ENCODE measurements at places on chromosomes 4 and X.
A peak's percentile ranks its signal among the peaks of the same experiment; 100 is the strongest.

GRCh38 chr4:126182786-126183185 is 868.0 kb downstream of the FAT4 start:
- ATAC-seq = no peak

DNA sequence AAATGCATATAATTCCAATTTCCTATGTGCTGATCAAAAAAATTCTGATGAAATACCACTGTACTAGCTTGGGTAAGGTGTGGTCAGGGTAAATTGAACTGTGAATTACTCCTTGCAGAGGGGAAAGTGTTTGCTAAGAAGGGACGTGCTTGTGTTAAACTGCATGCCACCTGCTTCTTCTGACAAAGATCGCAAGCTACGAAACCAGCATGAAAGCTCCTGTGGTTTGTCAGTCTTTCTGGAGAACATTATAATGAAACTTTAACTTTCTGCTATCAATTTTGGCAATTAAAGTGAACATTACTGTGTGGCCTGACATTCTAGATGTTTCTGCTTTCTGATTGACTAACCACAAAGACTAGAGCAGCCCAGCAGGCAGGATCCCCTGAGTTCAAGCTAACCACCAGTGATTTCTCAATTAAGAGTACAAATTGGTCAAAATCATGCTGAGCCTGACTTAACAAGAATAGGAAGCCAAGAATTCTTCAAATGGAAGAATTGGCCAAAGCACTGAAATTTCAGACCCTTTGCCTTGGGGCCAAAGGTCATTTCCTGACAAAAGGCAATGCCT is 239.0 kb downstream of the SLITRK2 start:
- ATAC-seq = no peak

GRCh38 chr4:7522452-7523220 is 87.9 kb upstream of the PSAPL1 start:
- ATAC-seq = no peak

DNA sequence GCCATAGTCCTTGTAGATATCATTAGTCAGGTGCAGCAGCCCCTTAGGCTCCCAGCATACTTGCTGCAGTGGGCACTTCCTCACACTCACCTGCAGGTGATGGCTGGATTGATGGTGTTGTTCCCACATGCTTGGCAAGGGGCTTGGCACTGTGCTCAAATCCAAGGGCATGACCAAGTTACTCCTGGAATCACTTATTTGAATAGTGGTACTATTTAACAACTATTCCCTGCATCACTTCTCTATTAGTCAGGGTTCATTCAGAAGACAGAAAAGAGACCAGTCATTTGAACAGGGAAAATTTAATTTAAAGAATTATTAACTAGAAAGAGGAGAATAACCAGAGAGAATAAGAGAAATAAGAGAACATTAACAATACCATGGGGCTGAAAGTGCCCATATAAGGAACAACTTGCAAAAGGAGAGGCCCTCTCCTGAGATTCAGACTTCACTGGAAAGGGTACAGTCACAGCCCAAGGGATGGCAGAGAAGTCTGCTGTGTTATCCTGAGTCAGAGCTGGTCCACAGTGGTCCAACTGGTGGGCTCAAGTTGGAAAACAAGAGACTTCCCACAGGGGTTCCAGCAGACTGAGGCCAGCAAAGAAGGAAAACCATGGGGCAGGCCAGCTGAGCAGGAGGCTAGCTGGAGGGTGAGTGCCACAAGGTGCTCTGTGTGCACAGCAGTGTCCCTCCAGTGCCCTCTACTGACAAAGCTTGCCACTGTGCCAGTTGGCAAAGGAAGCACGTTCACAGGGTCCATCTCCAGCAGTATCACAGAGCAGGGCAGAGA is 9.8 kb downstream of the SPP1 start:
- ATAC-seq = peak; percentile 60

- ATAC-seq = no peak
Measured at GRCh38 chr4:113763029-113763285, 1.4 kb upstream of the CAMK2D start.

- no peak for ATAC-seq
Measured at GRCh38 chr4:150363721-150364688, 217.9 kb upstream of the MAB21L2 start.

- no peak for ATAC-seq
Measured at GRCh38 chrX:129779086-129779672, 570 bp upstream of the SASH3 start.

DNA sequence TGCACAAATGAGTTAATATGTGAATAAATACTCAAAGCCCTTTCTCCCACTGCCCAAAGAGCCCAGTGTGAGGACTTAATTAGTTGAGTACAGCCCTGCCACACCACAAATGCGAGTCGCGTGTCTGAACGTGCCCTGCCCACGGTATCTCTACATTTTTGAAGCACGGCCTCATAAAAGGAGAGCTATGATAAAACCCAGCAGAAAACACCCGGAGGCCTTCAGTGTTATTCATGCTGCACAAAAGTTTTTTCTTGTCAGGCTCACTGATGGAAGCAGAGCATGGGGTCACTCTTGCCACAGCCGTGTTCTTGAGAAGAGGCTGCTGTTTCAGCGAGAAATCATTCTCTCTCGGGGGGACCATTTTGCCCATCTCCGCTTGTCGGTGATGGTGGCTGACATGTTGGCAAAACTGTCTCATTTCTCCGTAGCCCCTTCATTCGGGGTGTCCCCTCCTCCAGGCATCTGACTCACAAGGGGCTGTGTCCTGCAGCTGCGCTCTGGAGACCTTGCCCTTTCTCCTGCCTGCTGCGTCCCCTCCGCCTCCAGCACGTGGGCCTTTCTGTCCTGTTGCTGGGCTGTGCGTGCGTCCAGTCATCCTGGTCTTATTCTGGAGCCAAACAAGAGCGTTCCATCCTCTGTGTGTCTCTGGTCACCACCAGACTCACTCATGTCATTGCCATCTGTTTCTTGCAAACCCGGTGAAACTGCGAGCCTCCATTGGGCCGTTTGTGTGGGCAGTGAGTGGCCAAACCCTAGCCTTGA is 88.8 kb downstream of the SORCS2 start:
- no peak for ATAC-seq

GRCh38 chr4:123349421-123350190 is 47.0 kb upstream of the SPRY1 start:
- ATAC-seq = no peak

DNA sequence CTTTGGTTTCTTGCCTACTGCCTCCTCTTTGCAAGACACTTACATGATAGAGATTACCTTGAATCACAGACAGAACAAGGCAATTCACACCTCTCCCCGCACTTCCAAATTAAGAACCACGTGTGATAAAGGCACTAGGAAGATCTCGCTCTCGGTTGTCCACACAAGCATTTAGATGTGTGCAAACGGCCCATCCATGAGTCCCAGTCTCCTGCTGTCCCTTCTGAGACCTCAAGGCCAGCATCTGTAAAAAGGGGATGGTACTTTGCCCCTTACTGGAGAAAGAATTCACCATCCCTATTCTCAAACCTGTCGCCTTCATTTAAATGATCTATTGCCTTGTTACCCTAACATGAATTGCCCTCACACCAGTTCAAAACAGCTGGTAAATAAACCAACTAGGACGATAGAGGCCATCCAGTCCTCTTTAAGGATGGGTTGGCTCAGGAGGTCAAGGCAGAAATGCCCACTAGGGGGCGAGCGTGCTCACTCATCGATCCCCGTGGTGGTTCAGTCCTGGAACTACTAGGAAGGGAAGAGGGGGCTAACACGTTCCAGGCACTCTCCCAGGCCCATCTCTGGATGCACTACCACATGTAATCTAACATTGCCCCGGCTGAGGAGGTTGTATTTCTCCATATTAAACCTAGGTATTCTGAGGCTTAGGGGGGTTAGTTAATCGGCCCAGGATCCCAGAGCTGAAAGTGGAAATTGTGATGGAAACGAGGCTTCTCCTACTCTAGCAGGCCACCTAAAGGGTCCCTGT is 95.8 kb downstream of the DHX15 start:
- ATAC-seq = peak; percentile 73

DNA sequence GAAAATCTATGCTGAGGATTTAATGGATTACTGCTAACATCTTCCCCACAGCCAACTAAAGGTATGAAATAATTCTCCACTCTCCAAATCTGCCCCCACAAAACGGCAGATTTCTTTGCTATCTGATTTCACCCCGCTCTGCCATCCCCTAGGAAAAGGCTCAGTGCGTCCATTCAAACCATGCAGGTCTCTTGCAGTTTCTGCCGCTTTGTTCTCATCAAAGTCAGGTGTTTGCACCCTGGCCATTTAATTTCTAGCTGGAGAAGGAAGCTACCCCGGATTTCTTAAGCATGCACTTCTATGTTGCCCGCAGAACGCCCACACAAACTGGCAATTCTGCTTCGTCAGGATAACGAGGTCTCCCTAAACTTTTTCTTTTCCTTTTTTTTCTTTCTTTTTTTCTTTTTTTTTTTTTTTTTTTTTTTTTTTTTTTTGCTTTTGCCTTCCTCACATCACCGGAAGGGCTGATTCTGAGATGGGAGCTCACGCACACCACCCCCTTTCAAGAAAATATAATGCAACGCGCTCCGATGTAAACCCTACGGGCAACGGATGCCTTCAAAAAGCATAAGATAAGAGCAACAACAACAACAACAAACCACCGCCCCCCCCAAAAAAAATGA is 3.3 kb downstream of the NLGN4X start:
- no peak for ATAC-seq

GRCh38 chrX:9598344-9598743 is 133.5 kb downstream of the TBL1X start:
- ATAC-seq = no peak

DNA sequence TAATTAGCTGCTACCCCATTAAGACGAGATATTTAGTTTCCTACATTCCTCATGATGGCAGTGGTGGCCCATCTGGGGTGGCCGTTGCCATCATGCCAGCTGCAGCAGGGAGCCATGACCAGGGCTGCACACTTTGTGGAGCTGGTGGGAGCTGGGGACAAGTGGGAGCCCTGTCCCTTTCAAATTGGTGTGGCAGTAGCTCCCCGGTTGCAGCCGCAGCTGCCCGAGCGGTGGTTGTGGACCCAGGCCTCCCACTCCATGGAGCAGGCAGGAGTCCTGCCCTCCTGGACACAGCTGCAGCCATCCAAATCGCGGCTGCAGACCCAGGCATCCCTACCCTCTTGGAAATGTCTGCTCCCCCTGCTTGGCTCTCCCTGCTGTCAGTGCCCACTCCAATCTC is 9.3 kb upstream of the SYTL5 start:
- ATAC-seq = no peak

GRCh38 chrX:39869846-39870601 is 227.7 kb downstream of the BCOR start:
- ATAC-seq = no peak

GRCh38 chrX:70494441-70494840 is 49.8 kb downstream of the DLG3 start:
- peak; percentile 28 for ATAC-seq

- ATAC-seq = no peak
Measured at GRCh38 chr4:162871990-162872389, 294.7 kb downstream of the NAF1 start.

DNA sequence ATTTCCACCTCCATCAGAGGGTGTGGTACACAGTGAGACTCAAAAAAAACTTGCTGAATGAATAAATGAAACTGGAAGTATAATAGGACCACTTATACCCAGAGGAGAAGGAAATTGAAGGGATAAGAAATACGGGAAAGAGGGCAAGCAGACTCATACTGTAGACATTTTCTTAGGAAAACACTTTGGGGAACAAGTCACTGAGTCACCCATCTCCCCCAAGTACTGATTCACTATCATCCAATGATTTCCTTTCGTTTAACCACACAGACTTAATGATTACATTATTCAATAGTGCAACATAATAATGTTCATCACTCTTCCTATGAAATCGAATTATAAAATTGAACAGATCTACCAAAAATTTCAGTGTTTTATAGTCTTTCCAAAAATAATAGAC is 97.1 kb downstream of the LDB2 start:
- ATAC-seq = no peak

DNA sequence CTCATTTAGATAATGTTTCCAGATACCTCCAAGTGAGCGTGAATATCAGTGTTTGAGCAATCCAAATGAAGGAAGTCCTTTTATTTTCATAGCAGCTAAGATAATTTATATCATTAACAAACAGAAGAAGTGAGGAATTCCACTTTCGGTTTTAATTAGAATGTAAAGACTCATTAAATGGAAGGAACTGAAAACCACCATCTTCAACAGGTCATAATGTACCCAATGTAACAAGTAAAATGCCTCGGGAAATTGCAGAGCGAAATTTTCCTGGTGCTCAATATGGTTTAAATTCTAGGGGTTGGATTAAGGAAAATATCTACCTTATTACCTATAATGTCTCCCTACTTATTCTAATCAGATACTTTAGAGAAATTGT is 33.9 kb upstream of the SLC9A7 start:
- ATAC-seq = no peak

DNA sequence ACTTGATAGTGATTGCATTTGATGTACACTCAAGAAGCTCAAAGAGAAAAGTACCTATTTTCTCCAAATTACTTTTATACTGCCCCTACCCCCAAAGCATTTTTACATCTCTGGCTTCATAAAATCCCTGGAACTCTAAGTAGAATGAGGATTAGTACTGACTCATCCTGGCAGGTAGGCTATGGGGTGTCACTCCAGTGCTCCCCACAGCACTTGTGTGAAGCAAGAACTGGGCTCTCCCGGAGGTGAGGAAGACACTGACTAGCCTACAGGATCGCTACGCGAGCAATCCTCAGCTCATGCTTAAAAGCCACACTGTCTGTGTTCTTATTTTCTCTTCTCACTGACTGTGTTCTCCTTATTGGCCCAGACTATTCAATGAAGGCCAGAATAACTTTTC is 90.4 kb upstream of the NDP start:
- ATAC-seq = no peak

DNA sequence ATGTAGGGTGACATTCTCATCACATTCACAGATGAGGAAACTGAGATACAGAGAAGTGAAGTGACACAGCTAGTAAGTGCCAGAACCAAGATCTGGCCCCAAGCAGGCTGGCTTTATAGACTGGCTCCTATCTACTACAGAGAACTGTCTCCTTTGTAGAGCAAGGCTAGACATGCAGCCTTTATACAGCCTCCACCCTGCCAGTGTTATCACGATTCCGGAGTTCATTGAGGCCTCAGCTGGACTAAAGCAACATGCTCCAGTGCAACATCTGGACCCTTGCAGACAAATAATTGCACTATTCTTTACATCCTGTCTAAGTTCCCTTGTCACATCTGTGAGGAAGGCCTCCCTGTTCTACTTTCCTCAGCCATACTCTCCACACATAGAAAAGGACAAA is 58.0 kb upstream of the XIAP start:
- ATAC-seq = no peak

GRCh38 chrX:254630-255215 is 26.5 kb upstream of the PLCXD1 start:
- no peak for ATAC-seq

DNA sequence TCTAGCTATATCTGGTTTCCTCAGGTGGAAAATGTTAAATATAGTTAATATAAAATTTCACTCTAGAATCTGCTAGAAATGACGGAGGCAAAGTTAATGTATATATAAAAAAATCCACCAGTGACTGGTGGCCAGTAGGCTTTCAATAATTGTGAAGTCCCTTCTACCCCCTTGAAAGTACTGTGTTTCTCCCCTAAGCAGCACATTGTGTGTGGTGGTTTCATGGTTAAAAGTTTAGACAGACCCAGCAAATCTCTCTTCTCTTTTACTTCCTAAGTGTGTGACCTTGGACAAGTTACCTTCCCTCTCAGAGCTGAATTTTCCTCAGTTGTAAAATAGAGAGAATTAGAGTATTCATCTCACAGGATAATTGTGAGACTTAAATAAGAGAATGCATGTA is 600 bp upstream of the HEPH start:
- ATAC-seq = no peak

- no peak for ATAC-seq
Measured at GRCh38 chr4:23153076-23153475, 460.3 kb downstream of the GBA3 start.

Measured in gastroesophageal sphincter (tissue), 4 donors.